A549 treated with CORT108297 at 1 μM for 4 hours (cell line): ENCODE measurements at places on chromosomes 16 and 17. TPM values are rescaled to one million over a fixed set of nuclear protein-coding genes. Genes with fewer than 3 reads are reported as not detected.

Gene SCNN1B
- 0.18 to 0.37 TPM (median 0.22 TPM) in 4 of 5 replicates, not detected in the other for total RNA-seq

Gene GRB7
- total RNA-seq, result 3.9 to 7.3 TPM (median 6.6 TPM) in 5 replicates

Gene MAP2K6
- total RNA-seq, result 7.4 to 10.8 TPM (median 9.4 TPM) in 5 replicates

Gene CACNA1G
- total RNA-seq, result 2.9 to 4.7 TPM (median 4.4 TPM) in 5 replicates

Gene SETD1A
- total RNA-seq, result 16.0 to 22.1 TPM (median 21.3 TPM) in 5 replicates

Gene OSGIN1
- 24.7 to 57.0 TPM (median 29.9 TPM) in 5 replicates for total RNA-seq

Gene VAC14
- total RNA-seq, result 26.5 to 37.6 TPM (median 34.3 TPM) in 5 replicates

Gene INCA1
- total RNA-seq, result 1.3 to 1.7 TPM (median 1.4 TPM) in 5 replicates

Gene PTGES3L
- 0.67 to 1.4 TPM (median 1.2 TPM) in 5 replicates for total RNA-seq

Gene KRT31
- total RNA-seq, result not detected in 5 replicates

Gene OTOP2
- total RNA-seq, result 0.05 to 0.08 TPM (median 0.05 TPM) in 4 of 5 replicates, not detected in the other

Gene CX3CL1
- total RNA-seq, result 0.03 to 0.17 TPM (median 0.07 TPM) in 5 replicates

Gene NPB
- 0.51 to 0.77 TPM (median 0.61 TPM) in 5 replicates for total RNA-seq

Gene MYL4
- 0.18 to 0.23 TPM in 2 of 5 replicates, not detected in the others for total RNA-seq

Gene TPSB2
- 0.09 to 0.15 TPM (median 0.12 TPM) in 3 of 5 replicates, not detected in the others for total RNA-seq

Gene KRTAP9-2
- total RNA-seq, result not detected in 5 replicates

Gene ASGR2
- 0.14 TPM in 1 of 5 replicates, not detected in the others for total RNA-seq

Gene ITGAX
- total RNA-seq, result 1.1 to 1.9 TPM (median 1.7 TPM) in 5 replicates

Gene FAM171A2
- 2.5 to 5.2 TPM (median 4.2 TPM) in 5 replicates for total RNA-seq

Gene MPO
- total RNA-seq, result not detected in 5 replicates

Gene KCNAB3
- 1.7 to 3.1 TPM (median 2.6 TPM) in 5 replicates for total RNA-seq

Gene GNAO1
- 0.26 to 0.69 TPM (median 0.40 TPM) in 5 replicates for total RNA-seq

Gene IL34
- 0.48 to 1.1 TPM (median 0.72 TPM) in 5 replicates for total RNA-seq
